ENCODE measurements at places on chromosomes 4 and X. TPM values are rescaled to one million over a fixed set of nuclear protein-coding genes. Genes with fewer than 3 reads are reported as not detected.
A peak's percentile ranks its signal among the peaks of the same experiment; 100 is the strongest.

TMPRSS11B gene
- not detected for total RNA-seq

TBX22 gene
- total RNA-seq: 0.09 TPM

TLR1 gene
- total RNA-seq: 0.82 TPM

MAGEC1 gene
- not detected for total RNA-seq

FAM47E gene
- 1.2 TPM for total RNA-seq

ITGB1BP2 gene
- total RNA-seq: 4.4 TPM

CTAG1A gene
- not detected for total RNA-seq

SYTL5 gene
- total RNA-seq: 1.7 TPM

ANOS1 gene
- 5.1 TPM for total RNA-seq

H2BW2 gene
- total RNA-seq: not detected

GYPE gene
- not detected for total RNA-seq

GRCh38 chr4:26139310-26139924, 181.4 kb upstream of the RBPJ start:
- DNase-seq: no peak
- H3K27me3 ChIP-seq: no peaks in the 10 kb centered on the region
- H3K4me1 ChIP-seq: peaks cover 24% of the 10 kb centered on the region
- H3K27ac ChIP-seq: no peak overlapping the region
- no peaks in the 10 kb centered on the region for H3K36me3 ChIP-seq

DNA sequence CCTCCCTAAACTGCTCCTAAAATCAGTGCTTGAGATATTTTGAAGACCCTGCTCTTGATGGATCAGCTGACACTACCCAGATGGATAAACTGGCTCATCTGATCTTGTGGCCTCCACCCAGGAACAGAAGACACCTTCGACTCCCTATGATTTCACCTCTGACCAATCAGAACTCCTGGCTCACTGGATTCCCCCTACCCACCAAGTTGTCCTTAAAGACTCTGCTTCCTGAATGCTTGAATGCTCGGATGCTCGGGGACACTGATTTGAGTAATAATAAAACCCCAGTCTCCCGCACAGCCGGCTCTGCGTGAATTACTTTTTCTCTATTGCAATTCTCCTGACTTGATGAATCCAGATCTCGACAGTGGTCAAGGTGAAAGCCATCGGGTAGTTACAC, 12.0 kb upstream of the RPS3A start:
- no peak overlapping the region for H3K4me3 ChIP-seq
- H3K27me3 ChIP-seq: no peaks in the 10 kb centered on the region
- no peak overlapping the region for H3K27ac ChIP-seq
- no peaks in the 10 kb centered on the region for H3K4me1 ChIP-seq

GRCh38 chr4:24896977-24897376, 15.9 kb downstream of the CCDC149 start:
- H3K27ac ChIP-seq: no peak overlapping the region
- no peak for DNase-seq
- H3K27me3 ChIP-seq: no peaks in the 10 kb centered on the region

- H3K27ac ChIP-seq: no peak overlapping the region
- no peak for DNase-seq
- H3K4me3 ChIP-seq: no peak overlapping the region
Observed at GRCh38 chr4:48116582-48116981, 17.5 kb downstream of the TXK start.

DNA sequence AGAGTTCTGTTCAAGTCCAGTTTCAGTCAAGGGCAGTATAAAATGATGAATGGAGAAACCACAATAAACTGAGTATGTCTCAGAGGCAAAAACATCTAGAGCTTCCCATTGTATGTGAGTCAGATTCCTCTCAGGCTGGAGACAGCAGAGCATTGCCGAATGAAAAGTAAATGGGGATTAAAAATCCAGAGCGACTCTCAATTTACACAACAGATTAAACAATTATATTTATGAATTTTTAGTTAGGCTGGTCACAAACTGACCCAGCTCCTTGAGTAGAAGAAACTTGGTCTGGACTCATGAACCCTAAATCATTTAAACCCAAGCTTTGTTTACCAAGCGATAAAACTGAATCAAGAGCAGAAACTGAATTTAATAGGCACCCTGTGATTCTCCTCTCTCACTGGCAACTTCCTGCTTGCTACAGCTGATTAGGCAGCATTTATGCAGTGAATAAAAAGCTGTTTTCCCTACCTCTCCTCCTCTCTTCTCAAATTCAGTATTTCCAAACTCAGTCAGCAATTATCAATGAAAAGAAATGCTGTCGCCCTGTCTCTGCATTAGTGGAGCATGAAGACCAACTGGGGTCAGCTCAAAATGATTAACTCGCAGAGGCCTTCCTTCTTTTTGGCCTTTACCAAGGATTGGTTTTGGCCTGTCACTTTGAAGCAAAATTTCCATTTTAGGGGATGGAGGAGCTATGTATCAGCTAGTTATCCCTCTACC, 568.0 kb downstream of the PDHA2 start:
- H3K27me3 ChIP-seq: no peaks in the 10 kb centered on the region
- H3K36me3 ChIP-seq: no peaks in the 10 kb centered on the region
- peaks cover 18% of the 10 kb centered on the region for H3K4me1 ChIP-seq
- DNase-seq: no peak

GRCh38 chrX:153875391-153876111, 10.4 kb downstream of the L1CAM start:
- no peak overlapping the region for H3K27ac ChIP-seq
- H3K36me3 ChIP-seq: peaks cover 2% of the 10 kb centered on the region
- H3K4me3 ChIP-seq: no peak overlapping the region
- H3K4me1 ChIP-seq: peaks cover 8% of the 10 kb centered on the region
- peak; percentile 70 for DNase-seq

DNA sequence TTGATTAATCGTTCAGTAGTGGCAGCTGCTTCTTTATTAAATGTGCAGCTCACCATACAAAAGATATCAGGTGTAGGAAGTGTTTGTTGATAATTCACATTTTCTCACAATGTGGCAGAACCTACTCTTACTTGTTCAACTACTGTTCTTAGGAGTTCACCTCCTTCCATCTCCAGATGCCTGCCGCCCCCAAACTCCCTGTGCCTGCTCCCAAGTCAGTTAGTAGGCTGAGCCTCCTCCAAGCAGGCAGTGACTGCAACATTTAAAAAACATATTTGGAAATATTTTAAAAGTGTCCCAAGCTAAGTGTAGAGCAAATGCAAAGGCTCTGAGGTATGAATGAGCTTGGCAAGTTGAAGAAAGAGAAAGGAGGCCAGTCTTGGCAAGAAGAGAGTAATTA, 100.2 kb downstream of the AFF2 start:
- DNase-seq: no peak
- no peaks in the 10 kb centered on the region for H3K27me3 ChIP-seq
- H3K4me1 ChIP-seq: no peaks in the 10 kb centered on the region

DNA sequence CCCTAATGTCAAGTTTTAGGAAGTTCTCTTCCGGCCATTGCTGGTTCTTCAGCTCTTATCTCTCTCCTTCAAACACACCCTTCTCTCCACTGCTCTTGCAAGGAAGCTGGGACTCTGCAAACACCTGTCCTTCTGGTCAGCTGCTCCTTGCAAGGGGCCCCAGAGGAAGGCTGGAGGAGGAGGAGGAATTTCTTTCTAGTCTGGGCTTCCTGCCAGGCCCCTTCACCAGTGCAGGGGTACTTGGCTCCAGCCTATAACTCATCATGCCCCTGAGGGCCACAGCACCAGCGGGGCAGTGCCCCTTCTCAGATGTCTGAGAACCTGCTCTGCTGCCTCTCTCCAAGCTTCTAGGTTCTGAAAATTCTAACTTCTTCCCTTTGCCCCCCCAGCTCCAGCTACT, 46.7 kb downstream of the REELD1 start:
- no peak for DNase-seq
- H3K4me1 ChIP-seq: peaks cover 20% of the 10 kb centered on the region
- H3K4me3 ChIP-seq: no peak overlapping the region
- H3K36me3 ChIP-seq: peaks cover 3% of the 10 kb centered on the region
- no peaks in the 10 kb centered on the region for H3K27me3 ChIP-seq

- H3K27me3 ChIP-seq: no peaks in the 10 kb centered on the region
- peaks cover 6% of the 10 kb centered on the region for H3K36me3 ChIP-seq
- peaks cover 11% of the 10 kb centered on the region for H3K4me1 ChIP-seq
- DNase-seq: no peak
Observed at GRCh38 chr4:177128306-177128705, 181.4 kb upstream of the NEIL3 start.

DNA sequence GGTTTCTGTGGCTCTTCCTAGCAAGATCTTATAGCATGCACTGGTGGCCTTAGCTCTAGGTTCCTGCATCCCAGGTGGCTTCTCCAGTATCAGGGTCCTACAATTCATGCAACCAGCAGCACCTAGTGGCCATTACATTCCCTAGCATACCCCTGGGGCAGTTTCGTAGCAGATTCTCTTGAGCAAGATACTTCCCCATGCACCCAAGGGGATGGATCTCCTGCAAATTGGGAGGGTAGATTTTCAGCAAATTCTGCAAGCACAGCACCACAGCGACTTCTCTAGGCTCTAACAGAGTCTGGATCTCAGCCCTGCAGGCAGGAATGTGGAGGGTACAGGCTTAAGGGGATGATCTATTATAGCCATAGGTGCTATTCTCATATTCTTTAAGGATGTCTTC, 13.1 kb upstream of the SLC9B1 start:
- DNase-seq: no peak
- H3K27ac ChIP-seq: no peak overlapping the region
- peaks cover 14% of the 10 kb centered on the region for H3K36me3 ChIP-seq
- no peaks in the 10 kb centered on the region for H3K27me3 ChIP-seq
- peaks cover 4% of the 10 kb centered on the region for H3K4me1 ChIP-seq

DNA sequence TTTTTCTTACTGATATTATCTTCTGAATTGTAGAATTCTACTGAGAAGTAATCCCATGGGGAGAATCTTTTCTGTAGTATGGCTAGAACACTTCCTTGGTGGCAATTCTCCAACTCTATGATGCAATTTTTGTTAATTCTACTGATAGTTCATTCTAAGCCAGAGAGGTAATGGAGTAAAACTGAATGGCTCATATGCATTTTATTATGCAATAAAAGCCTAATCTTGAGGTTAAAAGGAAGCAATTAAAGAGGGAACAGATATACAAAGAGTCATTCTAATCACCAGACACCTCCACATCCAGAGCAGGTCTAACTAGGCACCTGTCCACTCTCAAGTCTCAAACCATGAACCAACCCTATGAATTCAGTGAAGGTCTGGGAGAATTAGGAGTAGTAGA, 9.7 kb downstream of the RAP2C start:
- H3K4me3 ChIP-seq: no peak overlapping the region
- H3K36me3 ChIP-seq: peaks cover 28% of the 10 kb centered on the region
- peaks cover 73% of the 10 kb centered on the region for H3K4me1 ChIP-seq
- DNase-seq: no peak
- no peaks in the 10 kb centered on the region for H3K27me3 ChIP-seq
- peak overlapping the region; percentile 78 for H3K27ac ChIP-seq

DNA sequence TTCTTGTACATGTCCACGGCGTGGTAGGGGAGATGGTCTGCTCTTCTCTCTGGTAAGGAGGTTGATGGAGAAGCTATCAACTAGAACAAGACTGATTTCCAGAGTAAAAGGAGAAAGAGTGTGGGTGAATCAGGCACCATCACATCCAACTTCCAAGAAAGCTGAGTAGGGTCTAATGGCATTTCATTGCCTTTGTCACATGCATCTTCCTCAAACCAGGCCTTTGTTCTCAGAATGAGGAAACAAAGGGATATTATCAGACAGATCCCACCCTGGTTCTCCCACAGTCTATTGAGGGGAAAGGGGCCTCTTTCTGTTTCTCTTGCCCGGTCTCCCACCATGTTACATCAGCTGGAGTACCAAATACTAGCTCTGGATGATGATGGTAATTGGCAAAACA, 160.2 kb upstream of the RBPJ start:
- peaks cover 18% of the 10 kb centered on the region for H3K4me1 ChIP-seq
- H3K27me3 ChIP-seq: no peaks in the 10 kb centered on the region
- no peak overlapping the region for H3K27ac ChIP-seq
- H3K36me3 ChIP-seq: no peaks in the 10 kb centered on the region
- no peak for DNase-seq
- H3K4me3 ChIP-seq: no peak overlapping the region

DNA sequence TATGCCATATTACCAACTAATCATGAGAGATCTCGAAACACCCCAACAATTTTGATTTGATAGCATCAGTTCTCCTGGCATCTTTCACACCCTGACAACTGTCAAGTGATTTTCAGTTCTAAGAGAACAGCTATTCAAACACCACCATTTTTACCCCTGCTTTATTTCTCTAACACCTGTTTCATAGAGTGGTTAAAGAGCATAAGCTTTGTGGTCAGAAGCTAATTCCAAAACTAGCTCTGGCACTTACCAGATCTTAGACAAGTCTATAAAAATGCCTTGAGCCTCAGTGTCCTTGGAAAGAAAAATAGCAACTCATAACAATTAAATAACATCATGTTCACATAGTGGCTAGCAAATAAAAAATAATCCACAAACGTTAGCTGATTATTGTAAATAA, 17.9 kb downstream of the PPA2 start:
- no peaks in the 10 kb centered on the region for H3K4me1 ChIP-seq
- peaks cover 33% of the 10 kb centered on the region for H3K36me3 ChIP-seq
- no peak overlapping the region for H3K4me3 ChIP-seq
- no peaks in the 10 kb centered on the region for H3K27me3 ChIP-seq

DNA sequence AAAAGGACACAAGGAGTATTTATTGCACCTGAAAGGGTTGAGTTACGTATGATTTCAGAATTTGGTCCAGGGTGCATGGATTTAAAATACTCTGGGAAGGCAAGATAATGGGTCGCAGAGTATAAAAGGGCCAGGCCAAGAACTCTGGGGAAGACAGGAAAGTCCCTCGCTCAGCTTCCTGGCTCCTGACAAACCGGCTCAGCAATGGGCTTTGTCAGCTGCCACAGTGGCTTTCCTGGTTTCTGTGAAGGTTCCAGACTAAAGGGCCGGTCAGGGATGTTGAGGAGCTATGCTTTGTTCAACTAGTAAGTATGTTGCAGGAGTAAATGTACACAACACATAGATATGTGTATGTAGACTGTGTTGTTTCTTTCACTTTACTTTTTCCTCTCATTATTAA, 154.4 kb upstream of the ETNPPL start:
- no peaks in the 10 kb centered on the region for H3K36me3 ChIP-seq
- no peak overlapping the region for H3K4me3 ChIP-seq
- no peaks in the 10 kb centered on the region for H3K27me3 ChIP-seq

GRCh38 chr4:121551271-121551670, 145.5 kb downstream of the ANXA5 start:
- no peak overlapping the region for H3K4me3 ChIP-seq
- H3K27ac ChIP-seq: no peak overlapping the region

- no peak for DNase-seq
- no peak overlapping the region for H3K27ac ChIP-seq
- H3K4me1 ChIP-seq: no peaks in the 10 kb centered on the region
- H3K36me3 ChIP-seq: no peaks in the 10 kb centered on the region
- H3K4me3 ChIP-seq: no peak overlapping the region
Observed at GRCh38 chrX:25650216-25650820, 487.8 kb upstream of the MAGEB18 start.

- H3K27me3 ChIP-seq: no peaks in the 10 kb centered on the region
- H3K4me1 ChIP-seq: peaks cover 28% of the 10 kb centered on the region
- H3K4me3 ChIP-seq: no peak overlapping the region
- H3K27ac ChIP-seq: peak overlapping the region; percentile 74
- H3K36me3 ChIP-seq: no peaks in the 10 kb centered on the region
- no peak for DNase-seq
Observed at GRCh38 chr4:6956087-6956433, 46.4 kb downstream of the TBC1D14 start.

GRCh38 chr4:113090954-113091353, 41.5 kb downstream of the ANK2 start:
- DNase-seq: no peak
- H3K27ac ChIP-seq: no peak overlapping the region
- no peaks in the 10 kb centered on the region for H3K36me3 ChIP-seq
- H3K4me3 ChIP-seq: no peak overlapping the region
- no peaks in the 10 kb centered on the region for H3K4me1 ChIP-seq
- H3K27me3 ChIP-seq: peaks cover 2% of the 10 kb centered on the region

GRCh38 chr4:3040452-3041191, 33.7 kb downstream of the HTT-AS start:
- no peak overlapping the region for H3K4me3 ChIP-seq
- no peak for DNase-seq
- peaks cover 19% of the 10 kb centered on the region for H3K4me1 ChIP-seq
- H3K27me3 ChIP-seq: no peaks in the 10 kb centered on the region
- no peaks in the 10 kb centered on the region for H3K36me3 ChIP-seq
